ENCODE measurements at places on chromosomes 6 and 20.
A peak's percentile ranks its signal among the peaks of the same experiment; 100 is the strongest.

- peak; percentile 82 for DNase-seq
Measured at GRCh38 chr20:354298-354977, 7.5 kb downstream of the NRSN2 start.

- peak; percentile 39 for DNase-seq
Measured at GRCh38 chr20:40688129-40689099, 622 bp downstream of the MAFB start.

DNA sequence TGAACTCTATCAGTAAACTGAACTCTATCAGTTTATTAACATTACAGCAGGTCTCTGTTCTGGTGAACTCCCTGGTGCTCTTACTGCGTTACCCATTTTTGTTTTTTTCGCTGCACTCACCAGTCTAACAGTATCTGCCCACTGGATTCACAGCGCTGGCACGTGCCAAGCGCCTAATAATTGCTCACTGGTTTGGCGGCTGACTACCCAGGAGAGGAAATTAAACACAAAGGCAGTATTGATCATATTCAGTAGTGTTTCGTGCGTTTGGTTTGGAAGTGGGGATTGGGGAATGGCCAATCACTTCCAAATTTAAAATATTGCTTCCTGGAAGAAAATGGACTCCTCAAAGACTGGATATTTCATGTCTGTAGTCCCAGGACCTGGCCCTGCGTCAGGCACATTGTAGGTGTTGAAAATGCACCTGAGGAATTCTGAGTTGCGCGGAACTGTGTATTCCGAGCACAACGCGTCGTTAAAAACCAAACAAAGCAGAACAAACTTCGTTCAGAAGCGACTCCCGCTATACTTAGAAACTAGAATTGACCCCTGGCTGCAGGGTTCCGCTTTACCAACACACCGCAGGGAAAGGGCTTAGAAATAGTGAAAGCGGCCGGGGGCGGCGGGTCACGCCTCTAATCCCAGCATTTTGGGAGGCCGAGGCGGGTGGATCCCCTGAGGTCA is 1.1 kb upstream of the RPS12 start:
- no peak for DNase-seq

DNA sequence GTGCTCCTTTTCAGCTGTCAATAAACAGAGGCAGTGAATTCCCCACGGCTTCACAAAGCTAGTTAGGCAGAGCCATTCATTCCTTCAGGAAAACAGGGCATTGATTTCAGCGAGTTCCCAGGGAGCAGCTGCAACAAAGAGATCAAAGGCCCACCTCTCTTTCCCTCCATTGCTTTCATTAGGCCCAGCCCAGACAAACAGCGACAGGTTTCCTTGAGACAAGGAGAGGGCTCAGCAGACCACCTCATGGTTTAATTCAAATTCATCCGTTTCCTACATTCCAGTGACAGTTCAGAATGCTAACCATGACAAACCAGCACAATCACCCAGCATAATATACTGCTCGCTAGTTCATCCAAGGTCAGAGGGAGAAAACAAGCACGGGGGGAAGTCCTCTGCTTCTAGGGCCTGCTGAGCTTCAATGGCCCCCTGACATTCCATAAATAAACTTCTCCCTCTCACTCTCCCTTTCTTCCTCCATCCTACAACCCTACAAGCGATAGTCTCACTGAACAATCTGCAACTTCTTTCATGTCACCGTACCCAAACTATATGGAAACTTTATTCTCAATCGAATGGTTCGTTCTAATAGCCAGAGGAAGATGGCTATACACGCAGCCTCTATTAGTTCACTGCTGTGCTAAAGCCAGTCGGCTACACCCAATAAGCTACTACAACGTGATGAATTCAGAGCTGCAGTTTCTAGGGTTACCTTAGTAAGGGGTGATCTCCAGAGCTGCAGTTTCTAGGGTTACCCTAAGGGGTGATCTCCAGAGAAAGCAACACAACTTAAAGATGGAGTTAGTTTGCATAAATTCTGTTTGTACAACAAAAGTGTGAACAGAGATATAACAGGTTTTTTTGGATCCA is 34.7 kb downstream of the PLAGL1 start:
- peak; percentile 26 for DNase-seq

DNA sequence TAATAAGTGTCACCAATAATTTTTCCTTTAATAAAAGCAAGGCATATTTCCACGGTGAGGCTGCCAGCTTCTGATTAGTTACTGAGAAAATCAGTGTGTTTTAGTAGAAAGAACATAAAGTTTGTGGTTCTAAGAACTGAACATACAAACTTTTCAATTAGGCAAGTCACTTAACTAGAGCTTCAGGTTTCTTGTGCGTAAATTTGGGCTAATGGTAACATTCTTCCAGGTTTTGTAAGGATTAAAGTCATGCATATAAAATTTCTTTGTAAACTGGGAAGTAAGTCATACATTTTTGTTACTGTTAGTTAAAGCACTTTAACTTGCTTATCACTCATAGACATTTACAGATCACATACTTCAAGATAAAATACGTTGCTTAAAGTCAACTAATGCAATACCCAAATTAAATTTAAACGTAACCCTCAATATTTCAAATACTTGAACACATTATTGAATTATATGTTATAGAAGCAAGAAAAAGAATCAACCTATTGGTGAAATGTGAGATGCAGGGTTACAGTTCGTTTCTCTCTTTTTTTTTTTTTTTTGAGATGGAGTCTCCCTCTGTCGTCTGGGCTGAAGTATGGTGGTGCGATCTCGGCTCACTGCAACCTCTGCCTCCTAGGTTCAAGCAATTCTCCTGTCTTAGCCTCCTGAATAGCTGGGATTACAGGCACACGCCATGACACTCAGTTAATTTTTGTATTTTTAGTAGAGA is 327.3 kb upstream of the NOX3 start:
- no peak for DNase-seq

DNA sequence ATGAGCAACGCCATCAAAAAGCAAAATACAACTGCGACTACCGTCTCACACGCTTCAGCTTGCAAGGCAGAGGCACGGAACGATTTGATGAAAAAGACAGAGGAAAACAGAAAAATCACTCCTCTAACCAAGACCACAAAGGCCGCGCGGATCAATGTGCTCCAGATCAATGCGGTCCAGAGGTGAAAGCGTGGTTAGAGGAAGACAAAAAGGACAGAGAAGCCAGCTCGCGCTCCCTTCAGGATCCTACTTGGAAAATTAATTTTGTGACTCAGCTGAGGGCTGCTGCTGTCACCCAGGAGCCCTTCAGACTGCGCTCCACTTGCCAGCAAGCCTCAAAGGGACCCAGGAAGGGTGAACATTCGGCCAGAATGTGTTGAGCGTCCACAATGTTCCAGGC is 140.2 kb upstream of the RPS6KA2 start:
- no peak for DNase-seq

GRCh38 chr6:43969158-43969981 is 157.9 kb downstream of the MRPL14 start:
- DNase-seq: no peak

GRCh38 chr20:4793183-4793582 is 71.5 kb downstream of the PRND start:
- no peak for DNase-seq
